KBM-7 (cell line): ENCODE measurements at places on chromosomes 7 and 10.
A peak's percentile ranks its signal among the peaks of the same experiment; 100 is the strongest.

GRCh38 chr10:80945264-80945880 lies 407.7 kb downstream of the SH2D4B start:
- peak; percentile 3 for DNase-seq

DNA sequence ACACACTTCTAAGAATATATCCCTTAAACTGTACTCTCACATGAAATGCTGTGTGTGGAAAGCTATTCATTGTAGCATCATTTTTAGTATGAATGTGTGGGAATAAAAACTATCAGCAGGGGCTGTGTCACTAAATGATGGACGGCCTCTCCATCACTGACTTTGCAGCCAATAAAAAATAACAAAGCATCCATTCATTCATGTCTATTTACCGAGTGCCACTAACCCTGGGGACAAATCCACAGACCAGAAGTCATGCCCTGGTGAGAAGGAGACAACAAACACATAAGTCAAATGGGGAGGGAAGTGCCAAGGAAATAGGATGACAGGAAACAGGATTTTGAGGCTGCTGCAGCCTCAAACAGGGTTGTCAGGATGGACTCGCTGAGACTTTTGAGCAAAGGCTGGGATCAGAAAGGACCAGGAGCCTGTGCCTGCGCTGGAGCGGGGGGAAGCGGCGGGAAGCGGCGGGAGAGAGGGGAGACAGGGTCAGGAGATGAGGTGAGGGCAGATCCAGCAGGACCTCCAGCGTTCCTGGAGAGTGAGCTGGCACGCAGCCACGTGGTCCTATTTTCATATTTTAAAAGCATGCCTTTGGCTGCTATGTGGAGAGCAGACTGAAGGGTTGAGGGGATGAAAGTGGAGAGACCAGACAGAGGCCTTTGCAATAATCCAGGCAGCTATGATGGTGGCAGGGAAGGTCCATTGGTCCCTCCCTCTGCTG lies 2.2 kb upstream of the NOM1 start:
- DNase-seq, result no peak

- peak; percentile 74 for DNase-seq
Observed at GRCh38 chr7:100655908-100656674, at the start of gene ACTL6B. Gene ACTL6B, minus strand, starts transcription at chr7:100656448. Its CDS starts 94 bp downstream, at chr7:100656354.

DNA sequence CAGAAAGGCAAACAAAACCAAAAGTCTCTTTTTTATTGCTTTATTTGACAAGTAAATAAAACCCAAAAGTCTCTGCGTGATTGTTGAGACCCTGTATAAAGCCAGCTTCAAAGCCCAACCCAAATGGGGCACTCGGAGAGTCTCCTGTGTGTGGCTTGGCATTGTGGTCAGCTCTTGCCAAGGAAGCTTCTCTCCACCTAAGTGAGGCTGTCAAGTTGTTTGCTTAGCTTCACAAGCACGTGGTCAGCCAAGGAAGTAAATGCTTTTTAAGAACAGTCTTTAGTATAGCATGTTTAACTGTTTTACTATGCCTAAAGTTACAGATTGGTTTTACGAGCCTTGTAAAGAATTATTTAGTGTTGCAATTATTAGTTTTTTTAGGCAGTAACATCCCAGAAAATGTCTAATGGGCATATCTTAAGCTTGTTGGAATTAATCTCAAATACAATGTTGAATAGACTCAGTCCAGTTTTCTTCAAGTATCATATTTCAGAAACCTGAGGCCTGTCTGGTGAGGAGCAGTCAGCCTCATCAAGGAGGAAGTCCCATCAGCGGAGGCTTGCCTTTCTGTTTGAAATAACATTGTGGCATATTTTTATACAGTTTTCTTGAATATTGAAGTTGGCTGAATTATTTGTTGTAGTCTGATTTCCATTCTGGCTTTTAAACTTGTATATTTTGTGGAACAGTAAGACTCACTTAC lies 144.3 kb downstream of the ANKRD30A start:
- DNase-seq, result no peak

DNA sequence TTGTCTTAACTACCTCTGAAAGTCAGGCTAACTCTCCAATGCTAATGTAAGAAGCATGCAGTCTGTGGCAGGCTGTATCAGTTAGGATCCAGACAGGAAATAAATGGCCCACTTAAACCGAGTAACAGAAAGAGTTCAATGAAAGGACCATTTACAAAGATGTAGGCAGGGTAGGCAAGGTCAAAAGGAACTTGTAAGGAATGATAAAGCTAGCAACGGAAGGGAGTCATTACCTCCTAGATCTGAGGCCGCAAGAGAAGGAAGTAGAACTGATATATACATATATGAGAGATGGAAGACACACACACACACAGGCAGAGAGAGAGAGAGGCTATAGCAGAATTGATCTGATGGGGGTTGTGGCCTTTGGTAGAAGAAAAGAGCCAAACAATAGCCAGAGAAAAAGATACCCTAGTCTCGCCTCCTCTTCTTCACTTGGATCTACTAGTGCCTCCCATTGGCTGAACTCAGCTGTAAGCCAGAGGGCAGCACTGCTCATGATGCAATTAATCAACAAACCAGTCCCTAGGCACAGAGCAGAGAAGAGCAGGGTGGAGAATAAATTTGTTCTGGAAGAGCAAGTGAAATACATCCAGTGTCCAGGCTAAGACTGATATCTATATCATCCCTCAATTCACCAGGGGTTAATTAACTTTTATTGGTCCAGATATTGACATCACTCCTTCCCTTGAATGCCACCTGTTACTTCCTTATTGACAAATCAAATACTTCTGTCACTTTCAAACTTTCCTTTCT lies 91.2 kb downstream of the LSMEM1 start:
- peak; percentile 82 for DNase-seq

DNA sequence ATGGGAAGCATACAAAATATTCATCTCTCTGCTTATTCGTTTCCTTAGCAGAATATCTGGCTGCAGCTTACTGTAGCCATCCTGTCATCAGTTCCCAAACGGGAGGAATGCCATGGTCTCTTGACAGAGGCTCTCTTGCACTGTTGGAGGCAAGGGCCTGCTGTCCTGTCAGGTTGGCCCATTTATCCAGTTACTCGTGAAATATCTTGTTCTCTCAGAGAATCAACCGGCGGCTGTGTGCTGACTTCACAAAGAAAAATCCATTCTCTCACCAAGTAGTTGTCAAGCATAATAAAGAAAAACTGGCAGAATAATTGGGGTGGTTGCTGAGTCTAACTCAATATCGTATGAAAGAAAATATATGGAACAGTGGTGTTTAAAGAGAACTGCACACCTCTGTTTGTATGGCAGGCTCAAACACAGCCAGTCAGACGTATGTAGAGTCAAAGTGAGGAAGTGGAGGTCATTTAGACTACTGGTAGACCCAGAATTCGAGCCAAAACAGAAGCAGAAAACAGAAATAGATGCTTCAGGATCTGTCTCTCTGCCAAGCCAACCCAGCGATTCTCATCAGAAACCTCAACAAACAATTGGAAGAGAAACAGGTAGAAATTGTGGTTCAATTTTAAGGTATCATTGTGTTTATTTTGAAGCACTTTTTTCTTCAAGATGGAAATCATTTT lies 349.2 kb upstream of the PRKCQ start:
- peak; percentile 74 for DNase-seq

- peak; percentile 51 for DNase-seq
Observed at GRCh38 chr10:14953424-14954000, 384 bp downstream of the DCLRE1C start.

- no peak for DNase-seq
Observed at GRCh38 chr7:51459809-51460208, 143.2 kb upstream of the COBL start.

DNA sequence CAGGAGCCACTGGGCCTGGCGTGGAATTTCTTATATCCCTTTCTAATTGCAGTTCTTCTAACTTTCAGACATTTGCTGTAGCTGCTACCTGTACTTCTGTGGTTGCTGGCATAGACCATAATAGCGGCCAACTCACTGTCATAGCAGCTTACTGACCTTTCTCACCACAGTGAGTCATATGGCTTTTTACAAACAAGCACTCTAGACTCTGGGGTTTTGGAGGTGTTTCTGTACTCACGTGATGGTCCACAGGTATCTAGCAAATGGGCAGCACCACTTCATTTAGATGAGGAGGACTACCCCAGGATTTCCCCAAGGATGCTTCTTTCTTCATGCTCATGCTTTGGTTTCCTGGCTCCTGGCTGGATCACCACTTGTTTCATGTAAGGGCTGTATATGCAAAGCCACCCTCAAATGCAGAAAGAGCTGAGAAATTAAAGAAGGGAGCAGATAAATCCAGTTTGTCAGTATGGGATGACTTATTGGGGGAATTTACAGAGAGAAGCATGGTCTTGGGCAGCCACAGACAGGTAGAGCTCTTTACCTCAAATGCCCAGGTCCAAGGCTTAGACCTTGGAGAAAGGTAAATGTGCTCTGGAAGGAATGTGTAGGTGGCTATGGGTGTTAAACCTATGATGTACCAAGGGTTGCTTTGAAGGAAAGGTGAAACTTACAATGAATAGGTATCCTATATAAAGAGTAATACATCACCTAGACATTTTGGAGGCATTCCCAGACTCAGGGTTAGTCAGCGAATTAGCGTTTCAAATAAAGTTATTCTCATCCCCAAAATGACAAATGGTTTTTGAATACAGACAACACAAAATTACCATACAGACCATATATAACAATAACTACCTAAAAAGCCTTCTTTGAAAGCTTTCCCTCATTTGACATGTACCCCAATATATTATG lies 15.9 kb upstream of the SLC25A16 start:
- DNase-seq, result no peak

DNA sequence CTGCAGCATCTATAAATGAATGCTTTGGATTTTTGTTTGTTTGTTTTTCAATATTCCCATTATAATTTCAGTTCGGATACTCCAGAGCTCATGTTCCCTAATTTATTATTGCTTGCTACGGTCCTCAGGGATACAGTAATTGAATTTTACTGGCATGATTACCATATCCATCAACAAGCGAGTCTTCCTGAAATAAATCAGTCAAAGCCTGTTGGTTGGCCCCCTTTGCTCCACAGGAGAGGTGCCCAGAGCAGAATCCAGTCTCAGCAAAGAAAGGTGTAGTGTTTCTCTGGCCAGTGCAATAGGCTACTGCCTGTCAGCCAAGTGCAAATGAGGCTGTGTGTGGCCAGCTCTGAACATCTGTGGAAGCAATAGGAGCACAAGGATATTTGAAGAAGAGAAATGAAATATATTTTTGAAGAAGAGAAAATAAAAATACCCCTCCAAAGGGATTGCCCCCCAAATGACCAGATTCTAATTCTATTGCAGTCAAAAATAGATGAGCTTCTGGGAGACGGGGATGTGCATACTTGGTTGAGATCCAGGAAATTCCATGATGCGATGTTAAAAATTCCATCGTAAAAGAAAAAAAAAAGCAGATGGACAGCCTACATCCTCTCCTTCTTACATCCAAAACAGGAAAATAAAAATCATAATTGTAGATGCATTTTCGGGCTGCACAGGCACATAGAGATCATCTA lies 18.1 kb downstream of the TRIL start:
- no peak for DNase-seq

DNA sequence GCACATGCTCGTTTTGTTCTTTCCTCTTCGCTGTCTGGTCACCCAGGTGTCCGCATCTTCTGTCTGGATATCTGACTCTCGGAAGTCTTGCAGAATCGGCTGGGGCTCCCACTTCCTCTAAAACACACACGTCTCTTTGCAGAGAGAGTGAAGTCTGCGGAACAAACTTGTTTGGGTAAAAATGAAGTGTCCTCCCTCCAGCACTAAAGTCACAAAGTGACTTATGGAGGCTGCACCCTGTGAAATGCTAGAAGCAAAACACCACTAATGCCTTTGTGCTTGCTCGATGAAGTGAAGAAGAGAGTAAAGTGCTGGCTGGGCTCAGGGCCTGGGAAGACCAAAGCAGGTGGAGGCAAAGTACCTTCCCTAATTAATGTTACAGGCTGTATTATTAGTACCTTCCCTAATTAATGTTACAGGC lies 71.4 kb downstream of the FGFR2 start:
- peak; percentile 40 for DNase-seq

DNA sequence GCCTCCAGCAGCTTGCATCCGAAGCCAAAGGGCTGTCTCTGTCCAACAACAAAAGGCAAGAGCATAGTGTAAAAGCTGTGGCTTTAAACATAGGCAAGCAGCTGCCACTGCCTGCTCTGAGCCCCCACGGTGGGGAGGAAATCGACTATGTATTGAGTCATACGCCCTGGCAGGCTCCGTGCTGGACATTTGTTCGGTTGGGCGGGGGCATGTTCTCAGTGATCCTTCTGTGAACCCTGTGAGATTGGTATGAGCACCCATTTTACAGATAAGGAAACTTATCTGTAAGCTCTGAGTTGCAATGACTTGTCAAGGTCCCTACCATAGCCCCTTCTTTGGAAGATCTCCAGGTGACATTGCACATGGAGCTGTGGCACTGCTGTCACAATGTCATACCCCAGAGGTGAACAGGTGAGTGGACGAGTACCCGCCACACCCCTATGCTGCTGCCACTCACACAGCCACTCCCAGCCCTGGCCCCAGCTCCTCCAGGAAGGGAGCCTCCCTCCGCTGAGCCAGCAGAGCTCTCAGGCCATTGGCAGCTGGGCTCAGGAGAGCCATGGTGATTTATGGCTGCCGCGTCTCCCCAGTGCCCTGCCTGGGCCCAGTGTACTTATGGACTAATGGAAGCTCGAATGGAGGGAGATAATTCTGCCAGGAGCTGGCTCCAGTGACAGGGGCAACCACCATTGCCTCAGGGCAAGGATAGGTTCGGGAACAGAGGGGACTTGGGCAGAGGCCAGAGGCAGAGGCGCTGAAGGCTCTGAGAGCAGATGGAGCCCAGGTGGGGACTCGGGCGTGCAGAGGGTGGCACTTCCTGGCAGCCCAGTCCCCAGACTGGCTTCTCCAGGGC lies 43.7 kb downstream of the UNC5B start:
- no peak for DNase-seq

- no peak for DNase-seq
Observed at GRCh38 chr10:101780187-101780817, 2.9 kb downstream of the NPM3 start.

DNA sequence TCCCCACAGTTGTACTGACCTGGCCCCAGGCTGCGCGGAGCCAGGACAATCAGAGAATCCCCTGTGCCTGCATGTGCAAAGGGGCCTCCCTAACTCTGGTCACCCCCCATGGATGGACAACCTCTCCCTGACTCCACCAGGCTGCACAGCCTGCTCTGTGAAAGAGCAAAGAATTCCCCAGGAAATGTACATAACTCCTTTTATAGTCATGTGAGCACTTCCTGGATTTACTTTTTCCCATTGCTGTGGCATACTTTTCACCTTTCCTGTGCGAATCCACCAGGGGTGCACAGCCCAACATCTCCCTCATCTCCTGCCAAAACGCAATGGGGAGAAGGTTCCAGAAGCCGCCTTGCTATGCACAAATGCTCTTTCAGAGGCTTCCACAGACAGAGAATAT lies 27.9 kb downstream of the FGFR2 start:
- no peak for DNase-seq

DNA sequence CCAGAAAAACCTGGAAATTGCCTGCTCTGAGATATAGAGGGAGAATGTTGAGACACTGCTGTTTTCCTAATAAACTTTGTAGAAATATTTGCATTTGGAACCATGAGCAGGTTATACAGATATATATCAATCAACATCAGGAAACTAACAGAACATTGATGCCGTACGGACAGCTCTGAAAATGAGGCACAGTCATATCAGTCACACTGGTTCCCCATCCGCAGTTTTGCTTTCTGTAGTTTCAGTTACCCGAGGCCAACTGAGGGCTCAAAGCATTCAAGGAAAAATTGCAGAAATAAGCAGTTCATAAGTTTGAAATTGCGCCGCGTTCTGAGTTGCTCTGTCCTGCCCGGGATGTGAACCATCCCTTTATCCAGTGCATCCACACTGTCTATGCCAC lies 137.9 kb downstream of the KLF6 start:
- DNase-seq, result no peak
